NCI-H146 (cell line): ENCODE measurements at places on chromosomes 6 and 20.

DNA sequence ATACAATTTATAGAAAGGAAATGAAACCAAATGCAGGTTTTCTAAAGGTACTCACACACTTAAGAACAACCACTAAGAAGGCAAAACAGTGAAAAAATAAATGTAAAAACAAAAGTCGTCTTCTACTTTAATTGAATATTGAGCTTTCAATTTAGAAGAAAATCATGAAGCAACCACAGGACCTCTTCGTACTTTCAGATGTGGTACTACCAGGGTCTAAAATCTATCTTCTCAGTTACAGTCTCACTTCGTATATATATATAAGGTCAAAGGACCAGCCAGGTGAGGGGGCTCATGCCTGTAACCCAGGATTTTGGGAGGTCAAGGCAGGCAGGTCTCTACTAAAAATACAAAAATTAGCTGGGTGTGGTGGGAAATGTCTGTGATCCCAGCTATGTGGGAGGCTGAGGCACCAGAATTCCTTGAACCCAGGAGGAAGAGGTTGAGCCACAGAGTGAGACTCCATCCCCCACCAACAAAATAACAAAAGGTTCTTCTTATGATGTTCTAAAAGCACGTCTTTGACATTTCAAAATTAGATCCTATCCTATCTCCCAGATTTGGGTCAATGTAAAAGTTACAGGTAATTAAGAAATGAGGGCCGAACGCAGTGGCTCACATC lies 12.5 kb downstream of the ROMO1 start:
- no peak for DNase-seq

DNA sequence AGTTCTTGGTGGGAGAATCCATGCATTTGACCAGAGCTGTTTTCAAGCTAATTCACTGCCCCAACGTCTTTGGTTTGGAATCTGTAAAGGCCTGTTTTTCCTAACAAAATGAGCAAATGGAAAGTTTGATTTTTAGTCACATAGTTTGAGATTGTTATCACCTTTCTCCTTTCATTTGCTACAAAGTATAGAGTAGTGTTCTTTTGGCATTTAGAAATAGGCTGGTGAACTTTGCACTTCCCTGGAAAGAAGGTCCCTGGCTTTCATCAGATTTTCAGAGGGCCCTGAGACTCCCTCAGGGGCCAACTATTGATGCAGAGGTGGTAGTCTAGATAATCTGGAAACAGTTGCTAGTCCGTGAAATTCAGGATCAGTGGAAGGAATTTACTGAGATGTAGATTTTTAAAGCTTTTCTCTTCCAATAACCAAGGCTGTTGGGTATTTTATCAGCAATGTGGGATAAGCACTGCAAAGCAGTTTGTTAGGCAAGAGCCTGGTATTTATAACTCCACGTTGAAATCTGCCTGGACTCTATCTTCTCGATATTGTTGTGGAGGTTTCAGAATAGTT lies 1.7 kb downstream of the ARFGEF2 start:
- no peak for DNase-seq

DNA sequence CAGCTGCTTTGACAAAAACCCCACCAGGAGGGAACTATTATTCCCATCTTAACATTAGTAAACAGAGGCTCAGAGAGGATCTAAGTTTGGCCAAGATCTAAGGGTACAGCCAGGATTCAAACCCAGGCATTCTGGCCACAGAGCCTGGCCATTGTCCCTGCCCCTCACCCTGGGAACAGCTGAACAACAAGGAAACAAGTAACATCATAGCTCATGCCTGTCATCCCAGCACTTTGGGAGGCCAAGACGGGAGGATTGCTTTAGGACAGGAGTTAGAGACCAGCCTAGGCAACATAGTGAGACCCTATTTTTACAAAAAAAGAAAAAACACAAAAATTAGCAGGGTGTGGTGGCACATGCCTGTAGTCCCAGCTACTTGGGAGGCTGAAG lies 27.5 kb downstream of the TOX2 start:
- no peak for DNase-seq

GRCh38 chr6:85137865-85138264 lies 312.0 kb upstream of the NT5E start:
- DNase-seq = no peak

GRCh38 chr6:28322661-28323060 lies 13.3 kb downstream of the ZSCAN31 start:
- no peak for DNase-seq

DNA sequence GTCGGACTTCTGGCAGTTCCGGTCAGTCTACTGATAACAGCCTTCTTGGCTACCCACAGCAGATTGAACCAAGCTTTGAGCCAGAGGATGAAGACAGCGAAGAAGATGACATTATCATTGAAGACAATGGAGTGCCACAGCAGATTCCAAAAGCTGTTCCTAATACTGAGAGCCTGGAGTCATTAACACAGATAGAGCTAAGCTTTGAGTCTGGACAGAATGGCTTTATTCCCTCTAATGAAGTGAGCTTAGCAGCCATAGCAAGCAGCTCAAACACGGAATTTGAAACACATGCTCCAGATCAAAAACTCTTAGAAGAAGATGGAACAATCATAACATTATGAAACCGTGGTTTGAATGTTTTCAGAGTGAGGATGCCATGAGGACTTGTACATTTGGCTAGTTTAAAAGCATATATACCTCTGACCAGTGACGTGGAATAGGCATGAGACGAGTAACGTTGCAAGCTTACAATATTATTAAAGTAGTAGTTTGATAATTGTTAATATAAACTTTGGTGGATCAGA lies 18.8 kb downstream of the PARD6B start:
- DNase-seq = no peak

GRCh38 chr20:47653869-47654268 lies 131.4 kb downstream of the SULF2 start:
- DNase-seq = no peak

- no peak for DNase-seq
Observed at GRCh38 chr6:11762794-11763459, 15.7 kb downstream of the ADTRP start.

- DNase-seq = peak; percentile 64
Observed at GRCh38 chr6:28597217-28597835, 71.6 kb downstream of the GPX5 start.

DNA sequence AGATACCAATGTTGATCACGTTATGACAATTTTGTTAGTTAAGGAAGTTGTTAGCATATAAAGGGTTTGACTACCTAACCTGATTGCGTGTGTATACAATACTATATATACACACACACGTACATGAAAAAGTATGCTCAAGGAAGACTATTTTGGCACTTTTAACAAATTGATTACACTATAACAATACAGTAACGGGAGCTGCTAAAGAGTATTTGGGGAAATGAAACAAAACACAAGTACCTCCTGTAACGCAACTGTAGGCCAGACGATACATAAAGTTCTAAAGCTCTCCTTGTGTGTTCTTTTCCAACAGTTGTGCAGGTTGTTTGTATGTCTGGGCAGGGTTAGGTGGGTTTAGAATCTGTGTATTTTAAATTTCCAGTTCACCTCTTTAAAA lies 98.7 kb downstream of the PLEKHG1 start:
- DNase-seq = no peak

DNA sequence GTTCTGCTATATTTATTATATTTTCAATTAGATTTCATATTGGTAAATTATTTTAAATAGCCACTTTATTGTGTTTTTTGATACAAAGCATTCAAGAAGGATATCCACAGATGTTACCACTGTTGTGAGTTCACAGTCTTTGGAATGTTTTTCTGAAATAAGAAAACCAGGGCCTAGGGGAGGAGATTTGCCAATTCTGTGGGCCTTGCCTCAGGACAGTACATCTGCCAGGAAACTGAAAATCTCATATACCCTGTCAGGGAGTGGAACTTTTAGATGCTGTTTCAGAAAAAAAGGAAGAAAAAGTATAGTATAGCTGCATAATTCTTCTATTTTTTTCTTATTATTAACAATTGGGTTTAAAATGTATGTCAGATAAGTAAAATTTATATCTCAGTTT lies 995.9 kb upstream of the ADGRB3 start:
- DNase-seq = no peak

GRCh38 chr6:75526502-75527127 lies 33.0 kb upstream of the FILIP1 start:
- peak; percentile 52 for DNase-seq

DNA sequence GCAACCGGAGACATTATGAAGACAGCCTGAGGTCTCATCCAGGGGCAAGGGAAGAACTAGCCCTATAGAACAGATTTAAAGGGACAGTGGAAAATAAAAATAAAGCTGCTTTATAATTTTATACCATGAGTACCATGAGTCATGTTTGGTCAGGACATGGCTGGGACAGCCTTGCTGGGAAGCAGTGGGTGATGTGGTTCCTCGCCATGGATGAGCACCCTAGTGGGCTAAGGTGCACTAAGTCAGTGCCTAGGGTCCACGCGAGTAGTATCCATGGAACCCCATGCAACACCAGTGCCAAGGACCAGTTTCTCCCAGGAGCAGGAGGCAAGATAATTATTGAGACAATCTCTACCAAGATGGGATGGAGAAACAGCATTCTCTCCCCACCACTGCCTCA lies 33.4 kb upstream of the ELMO2 start:
- DNase-seq = no peak

DNA sequence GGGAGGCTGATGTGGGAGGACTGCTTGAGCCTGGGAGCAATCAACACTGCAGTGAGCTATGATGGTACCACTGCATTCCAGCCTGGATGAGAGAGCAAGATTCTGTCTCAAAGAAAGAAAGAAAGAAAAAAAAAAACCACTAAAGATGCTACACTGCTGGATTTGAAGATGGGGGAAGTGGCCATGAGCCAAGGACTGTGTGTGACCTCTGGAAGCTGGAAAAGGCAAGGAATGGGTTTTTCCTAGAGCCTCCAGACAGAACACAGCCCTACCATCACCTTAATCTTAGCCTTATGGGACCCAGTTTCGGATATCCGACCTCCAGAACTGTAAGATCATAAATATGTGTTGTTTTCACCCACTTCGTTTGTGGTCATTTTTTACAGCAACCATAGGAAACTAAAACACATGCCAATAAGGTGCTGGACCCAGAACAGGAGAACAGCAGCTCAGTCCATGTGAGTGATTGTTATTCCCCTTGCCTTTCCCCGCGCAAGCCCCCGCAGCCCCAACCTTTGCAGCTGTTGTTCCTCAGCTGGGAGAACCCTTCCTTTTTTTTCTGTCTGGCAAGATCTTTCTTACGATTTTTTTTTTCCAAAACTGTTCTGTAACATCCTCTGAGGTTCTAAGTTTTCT lies 11.1 kb upstream of the VAPB start:
- DNase-seq = no peak

DNA sequence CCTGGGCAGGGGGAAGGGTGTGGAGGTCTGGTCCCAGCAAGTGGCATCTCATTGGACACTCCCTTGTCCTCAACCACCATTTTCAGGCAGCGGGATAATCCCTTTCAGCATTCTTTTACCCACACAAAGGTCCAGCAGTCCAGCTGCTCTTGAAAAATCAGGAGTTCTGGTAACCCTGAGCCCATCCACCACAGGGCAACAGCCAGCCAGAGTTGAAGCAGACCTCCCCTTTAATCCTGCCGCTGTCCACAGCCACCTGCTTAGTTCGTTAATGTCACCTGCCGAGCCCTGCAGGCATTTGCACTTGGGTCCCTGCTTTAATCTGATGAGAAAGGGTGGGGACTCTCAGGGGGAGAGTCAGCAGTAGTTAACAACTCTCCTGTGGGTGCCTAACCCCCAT lies 11.1 kb downstream of the TMEM74B start:
- DNase-seq = peak; percentile 70

DNA sequence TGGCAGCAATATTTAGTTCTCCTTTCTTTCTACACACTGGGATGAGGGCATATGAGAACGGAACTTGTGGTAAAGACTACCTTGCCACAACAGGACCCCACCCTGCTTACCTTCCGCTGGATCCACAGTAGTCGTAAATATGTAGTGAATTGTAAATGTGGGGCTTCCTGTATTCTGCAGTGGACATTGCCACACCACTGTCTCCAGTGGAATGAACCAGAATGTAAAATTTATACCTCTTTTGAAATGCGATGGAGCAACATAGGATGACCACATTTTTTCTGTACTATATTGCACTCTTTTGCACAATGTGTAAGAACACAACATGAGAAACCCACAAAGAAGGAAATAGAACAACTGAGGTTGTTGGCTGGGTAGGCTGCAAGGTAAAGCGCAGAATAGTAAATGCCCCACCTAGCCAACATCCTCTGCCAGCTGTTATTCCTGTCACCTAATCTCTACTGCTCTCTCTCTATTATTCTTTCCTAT lies 16.1 kb upstream of the RIPOR2 start:
- no peak for DNase-seq

DNA sequence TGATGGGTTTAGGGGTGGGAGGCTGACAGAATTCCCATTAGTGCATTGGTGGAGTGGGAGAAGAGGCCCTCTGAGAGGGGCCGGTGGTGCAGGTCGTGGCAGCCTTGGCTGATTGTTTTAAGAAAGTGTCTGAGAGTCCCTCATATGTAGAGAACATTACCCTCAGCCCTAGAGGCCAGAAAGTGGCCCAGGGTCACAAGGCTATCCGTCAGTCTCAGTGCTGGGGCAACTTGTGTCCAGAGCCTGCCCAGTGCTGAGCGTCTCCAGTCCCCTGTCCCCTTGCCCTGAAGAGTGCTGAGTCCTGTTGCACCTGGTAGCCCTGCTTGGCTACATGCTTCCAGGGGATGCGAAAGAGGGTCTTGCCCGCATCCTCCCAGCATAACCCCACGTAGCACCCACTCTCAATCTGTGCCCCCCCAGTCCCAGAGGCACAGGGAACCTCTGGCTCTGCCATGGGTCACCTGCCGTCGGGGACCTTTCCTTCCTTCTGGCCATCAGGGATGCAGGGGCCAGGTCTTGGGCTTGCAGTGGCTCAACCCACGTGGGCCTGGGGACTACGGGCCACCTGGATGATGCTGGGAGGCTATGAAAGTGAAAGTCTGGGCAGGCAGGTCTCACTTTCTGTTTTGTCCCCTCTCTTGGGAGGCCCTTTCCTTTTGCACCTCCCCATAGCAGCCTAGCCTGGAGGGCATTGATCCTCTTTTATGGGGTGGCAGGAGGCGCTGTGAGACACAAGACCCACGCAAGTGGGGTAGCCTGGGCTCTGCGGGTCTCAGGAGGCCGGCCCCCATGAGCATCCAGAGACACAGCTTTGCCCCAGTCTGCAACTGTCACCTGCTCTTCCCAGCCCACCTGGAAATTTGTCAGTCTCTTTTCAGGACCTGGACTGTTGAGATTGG lies 12.2 kb downstream of the DUSP15 start:
- DNase-seq = no peak

GRCh38 chr6:44105993-44106740 lies 21.1 kb downstream of the MRPL14 start:
- no peak for DNase-seq

GRCh38 chr6:113654396-113654795 lies 202.7 kb upstream of the MARCKS start:
- no peak for DNase-seq

DNA sequence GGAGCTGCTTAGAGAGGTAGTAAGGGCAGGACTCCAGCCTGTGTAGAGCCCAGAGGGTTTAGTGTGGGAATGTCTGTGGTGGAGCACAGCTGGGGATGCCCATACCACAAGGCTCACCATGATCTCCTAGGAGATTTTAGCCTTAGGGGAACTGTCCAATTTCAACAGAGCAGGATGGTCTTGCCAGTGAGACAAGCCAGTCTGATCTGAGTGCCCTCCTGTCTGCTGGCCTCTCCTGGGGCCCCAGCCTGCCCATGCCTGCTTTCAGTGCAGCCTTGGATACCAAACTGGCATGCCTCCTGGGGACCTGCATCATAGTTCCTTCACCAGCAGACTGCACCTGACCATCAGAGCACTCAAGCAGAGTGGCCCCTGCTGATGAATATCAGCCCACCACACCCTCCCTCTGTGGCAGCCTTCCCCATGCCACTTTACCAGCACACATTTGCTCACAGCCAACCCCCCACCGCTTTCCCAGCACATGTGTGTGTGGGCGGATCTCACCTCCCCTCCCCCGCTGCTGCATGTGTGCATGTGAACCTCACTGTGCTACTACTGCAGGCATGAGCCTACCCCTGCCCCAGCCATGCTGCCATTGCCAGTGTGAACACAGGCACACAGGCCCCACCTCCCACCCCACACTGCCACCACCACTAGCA lies 7.9 kb upstream of the TREM1 start:
- DNase-seq = peak; percentile 19
